ENCODE measurements at places on chromosomes 2 and 18.
A peak's percentile ranks its signal among the peaks of the same experiment; 100 is the strongest.

DNA sequence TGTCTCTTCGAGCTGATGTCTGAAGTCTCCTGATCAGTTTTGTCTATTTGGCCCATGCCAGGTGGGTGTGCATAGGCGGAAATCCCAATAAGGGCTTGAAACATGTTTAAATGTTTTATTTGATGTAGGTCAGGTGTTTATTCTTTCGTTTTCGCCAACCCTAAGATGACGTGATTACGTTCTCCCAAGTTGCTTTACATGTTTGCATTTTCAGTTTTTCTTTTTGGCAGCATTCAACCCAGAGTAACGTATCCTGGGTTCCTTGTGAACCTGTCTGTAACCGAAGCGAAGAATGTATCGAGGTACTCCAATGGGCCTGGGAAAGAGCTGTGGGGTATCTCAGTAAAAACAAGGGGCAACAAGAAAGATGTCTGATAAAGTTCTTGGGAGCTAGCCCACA lies 3.1 kb downstream of the ALPK2 start:
- no peak for DNase-seq

- no peak for DNase-seq
Measured at GRCh38 chr2:152594792-152595191, 122.5 kb downstream of the PRPF40A start.

DNA sequence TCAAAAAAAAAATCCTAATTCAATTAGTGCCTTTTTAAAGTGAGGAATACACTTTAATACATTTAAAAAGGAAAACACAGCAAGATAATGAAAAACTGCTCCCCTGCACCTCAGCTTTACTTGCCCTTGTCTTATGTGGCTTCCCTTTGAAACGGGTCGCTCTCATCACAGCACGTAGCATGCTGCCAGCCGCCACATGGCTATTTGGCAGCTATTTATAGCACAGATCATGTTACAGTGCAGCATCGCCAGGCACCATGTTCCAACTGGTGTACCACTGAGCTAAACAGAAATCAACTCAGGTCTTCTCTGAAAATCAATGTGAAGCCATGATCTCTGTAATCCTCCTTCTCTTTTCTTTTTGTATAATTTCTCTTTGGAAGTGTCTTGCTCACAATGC lies 65.1 kb downstream of the TMEM182 start:
- no peak for DNase-seq

DNA sequence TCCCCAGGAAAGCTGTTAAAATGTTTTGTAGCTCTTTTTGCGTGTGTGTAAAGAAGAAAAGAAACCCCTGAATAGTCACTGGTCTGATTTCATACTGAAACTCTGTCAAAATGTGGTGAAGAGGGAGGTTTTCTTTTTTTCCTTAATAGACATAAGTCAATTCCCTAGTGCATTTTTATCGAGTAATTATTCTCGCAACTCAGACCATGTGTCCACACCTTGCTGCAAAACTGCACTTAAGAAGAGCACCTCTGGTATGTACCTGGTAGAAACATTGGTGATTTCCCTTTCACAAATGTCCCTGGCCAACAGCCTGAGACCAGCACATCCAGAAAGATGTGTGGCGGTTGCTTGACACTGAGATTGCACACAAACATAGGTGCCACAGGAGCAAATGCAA lies 159.9 kb downstream of the ZNF521 start:
- no peak for DNase-seq

DNA sequence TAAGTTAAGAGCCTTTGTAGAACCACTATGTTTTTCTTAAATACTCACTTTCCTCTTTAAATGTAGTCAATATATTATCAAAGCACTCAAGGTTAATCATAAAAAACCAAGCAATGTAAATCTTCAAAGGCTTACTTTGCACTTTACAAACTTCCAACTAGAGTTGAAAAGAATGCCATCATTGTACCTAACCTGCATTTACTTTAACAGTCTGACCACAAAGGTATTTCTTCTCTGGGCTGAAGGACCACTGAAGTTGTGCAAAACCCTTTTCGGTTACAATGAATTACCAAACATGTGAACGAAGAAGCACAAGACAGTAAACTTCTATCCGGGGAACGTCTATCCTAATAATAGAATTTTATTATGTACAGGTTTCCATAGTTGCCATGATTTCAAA lies 3.0 kb downstream of the HNRNPLL start:
- no peak for DNase-seq

DNA sequence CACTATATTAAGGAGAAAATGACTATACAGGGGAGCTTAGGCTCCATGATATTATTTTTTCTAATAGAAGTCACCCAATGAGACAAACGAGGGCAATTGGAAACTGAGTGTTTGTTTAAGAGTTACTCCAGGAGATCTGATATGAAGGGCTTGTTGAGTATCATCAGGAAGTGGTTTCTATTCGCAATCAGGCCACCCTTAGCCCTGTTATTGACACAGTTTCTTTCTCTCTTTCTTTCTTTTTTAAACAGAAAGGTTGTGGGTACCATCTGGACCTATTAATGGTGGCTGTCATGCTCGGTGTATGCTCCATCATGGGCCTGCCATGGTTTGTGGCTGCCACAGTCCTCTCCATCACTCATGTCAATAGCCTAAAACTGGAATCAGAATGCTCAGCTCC lies 117.3 kb downstream of the DPP4 start:
- DNase-seq, result no peak

GRCh38 chr2:34004936-34005335 lies 405.8 kb upstream of the FAM98A start:
- no peak for DNase-seq

DNA sequence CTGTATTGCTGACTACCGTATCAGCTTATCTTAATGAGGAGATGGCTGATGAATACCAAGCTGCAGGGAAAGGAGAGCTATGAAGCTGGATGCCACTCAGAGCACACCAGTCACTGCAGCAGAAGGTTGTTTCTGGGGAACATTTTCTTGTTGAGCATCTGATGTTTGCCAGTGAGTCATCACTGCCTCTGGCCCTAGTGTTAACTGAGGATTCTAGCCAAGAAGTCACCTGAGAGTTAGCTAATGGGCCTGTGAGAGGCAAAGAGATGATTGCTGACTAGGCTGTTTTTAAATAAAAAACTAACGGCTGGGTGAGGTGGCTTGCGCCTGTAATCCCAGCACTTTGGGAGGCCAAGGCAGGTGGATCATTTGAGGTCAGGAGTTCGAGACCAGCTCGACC lies 37.9 kb downstream of the CCDC150 start:
- DNase-seq, result no peak

- no peak for DNase-seq
Measured at GRCh38 chr2:161204846-161205245, 44.6 kb downstream of the TANK start.

DNA sequence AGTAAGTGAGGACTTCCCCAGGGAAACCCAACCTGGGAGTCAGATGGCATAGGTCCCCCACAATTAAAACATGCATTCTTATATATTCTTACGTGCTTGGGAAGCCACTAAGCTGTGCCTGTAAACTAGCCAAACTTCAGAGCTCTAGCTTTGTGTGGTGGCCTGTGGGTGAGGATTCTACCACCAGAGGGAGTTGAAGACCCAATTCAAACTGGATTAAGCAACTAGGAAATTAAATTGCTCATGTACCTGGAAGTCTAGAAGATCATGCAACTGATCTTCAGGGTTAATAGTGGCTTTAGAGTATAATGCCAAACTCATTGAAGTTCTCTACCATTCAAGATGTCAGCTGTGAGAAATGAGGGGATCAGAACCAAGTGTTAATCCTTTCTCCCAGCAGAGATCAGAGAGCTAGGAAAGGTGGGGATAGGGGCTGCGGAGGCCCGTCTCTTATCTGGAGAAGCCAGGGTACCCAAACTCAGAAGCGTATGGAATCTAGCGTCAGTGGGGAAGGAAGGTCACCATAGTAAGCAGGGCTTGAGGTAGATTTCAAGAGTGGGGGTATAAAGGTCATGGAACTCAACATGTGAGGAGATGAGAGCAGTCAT lies 53.2 kb upstream of the CCDC85A start:
- no peak for DNase-seq

GRCh38 chr18:23716516-23716915 lies 27.3 kb downstream of the LAMA3 start:
- DNase-seq, result no peak

DNA sequence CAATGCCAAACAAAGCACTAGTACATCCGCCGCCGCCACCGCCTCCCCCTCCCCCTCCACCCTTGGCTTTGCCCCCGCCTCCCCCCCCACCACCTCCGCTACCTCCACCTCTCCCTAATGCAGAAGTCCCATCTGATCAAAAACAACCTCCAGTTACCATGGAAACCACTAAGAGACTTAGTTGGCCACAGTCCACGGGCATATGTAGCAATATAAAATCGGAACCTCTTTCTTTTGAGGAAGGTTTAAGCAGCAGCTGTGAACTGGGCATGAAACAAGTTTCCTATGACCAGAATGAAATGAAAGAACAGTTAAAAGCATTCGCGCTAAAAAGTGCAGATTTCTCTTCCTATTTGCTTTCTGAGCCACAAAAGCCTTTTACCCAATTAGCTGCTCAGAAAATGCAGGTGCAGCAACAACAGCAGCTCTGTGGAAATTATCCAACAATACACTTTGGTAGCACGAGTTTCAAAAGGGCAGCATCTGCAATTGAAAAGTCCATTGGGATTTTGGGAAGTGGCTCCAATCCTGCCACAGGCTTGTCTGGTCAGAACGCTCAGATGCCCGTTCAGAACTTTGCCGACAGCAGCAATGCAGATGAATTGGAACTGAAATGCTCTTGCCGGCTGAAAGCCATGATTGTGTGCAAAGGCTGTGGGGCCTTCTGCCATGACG lies 168.0 kb downstream of the ASXL3 start:
- no peak for DNase-seq

GRCh38 chr2:200308546-200309295 lies 2.2 kb downstream of the SPATS2L start:
- DNase-seq, result no peak

DNA sequence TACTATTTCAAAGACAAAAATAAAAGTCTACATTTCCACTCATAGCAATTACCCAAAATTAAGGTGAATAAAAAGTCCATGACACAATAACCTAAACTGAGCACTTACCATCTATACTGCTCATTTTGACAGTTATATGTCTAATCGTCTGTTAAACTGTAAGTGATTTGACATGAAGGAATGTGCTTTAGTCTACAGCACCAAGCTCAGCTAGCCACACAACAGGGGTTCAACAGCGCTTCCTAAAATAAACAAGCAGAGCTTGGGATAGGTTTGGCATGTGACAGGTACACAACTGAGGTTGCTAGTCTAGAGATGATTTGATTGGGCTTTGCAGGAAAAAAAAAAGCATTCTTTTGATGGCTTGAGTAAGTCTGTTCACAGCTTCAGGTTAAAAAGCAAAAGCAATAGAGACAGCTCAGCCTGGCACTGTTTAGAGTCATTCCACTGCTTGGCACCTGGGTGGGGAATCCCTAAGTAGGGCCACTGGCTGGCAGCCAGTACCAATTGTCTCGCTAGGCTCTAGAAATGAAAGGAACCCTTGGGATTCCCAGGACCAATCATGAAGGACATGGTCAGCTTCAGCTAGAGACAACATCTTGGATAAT lies 78.6 kb downstream of the BARD1 start:
- no peak for DNase-seq

GRCh38 chr2:232190796-232191195 lies 187.8 kb upstream of the ALPP start:
- no peak for DNase-seq

- no peak for DNase-seq
Measured at GRCh38 chr2:66548422-66548821, 113.5 kb downstream of the MEIS1 start.

DNA sequence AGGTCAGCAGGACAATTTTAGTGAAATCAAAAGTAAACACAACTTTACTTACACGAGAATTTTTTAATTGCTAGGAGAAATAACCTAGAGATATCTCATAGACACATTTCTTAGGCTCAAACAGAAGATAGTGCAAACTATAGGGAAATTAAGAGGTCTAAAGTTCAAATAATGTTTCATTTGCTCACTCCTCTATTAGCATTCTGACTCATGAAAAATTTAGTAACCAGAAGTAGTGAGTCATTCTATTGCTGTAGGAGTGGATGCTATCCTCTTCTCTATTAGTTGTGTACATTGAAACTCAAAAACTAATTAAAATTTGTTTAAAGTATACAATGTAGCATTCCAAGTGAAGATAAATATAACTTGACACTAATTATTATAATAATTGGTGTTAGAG lies 908.3 kb upstream of the TMEFF2 start:
- DNase-seq, result no peak

DNA sequence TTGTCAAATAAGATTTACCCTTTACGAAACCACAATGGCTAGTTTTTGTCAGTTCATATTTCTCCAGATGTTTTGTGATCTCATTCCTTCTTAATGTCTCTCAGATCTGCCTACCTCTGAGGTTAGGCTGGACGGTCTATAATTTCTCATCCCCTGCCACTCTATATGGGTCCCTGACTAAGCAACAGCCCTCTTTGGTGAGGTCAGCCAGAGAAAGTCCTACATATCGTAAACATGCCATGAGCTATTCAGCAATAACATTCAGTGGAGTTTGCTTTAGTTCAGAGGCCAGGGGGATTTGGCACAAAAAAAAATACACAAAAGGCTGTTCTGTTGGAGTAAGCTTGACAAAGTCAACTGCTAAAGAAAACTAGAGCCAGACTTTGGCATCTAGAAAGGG lies 192.1 kb upstream of the NCKAP5 start:
- DNase-seq, result no peak

DNA sequence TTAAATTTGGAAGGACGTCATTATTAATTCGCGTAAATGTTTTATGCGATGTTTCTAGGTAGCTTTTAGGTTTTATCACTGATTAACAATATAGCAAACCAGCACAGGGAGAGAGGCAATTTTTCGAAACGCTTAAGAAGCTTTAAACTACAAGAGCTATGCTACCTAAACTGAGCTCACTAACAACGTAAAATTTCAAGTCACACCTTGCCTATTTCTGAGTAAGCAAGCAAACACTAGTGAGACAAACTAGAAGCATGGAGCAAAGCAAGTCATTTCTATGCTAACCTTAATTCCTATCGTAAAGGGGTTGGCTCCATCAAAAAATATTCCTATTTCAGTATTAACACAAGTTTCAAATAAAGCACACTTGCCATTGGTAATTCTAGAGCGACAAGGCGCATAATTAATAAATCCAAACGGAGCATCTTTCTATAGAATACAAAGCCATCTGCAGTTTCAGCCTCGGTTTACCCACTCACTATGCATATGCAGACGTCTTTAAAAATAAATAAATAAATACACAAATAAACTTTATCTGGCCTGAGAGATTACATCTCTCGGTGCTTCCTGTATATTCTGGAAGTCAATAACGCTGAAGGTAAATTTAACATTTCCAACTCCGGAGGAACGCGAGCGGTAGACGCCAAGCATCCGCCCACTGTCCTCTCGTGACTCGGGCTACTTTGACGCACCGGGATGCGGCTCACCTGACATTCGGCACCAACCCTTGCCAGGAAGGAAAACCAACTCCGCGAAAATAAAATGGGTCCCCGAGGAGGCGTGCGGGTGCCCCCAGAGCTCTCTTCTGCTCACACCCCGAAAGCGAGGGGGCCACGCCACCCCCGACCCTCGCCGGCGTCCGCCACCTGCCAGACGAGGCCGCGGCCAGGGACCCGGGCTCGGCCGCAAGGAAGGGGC lies 947 bp downstream of the ITSN2 start:
- peak; percentile 24 for DNase-seq

DNA sequence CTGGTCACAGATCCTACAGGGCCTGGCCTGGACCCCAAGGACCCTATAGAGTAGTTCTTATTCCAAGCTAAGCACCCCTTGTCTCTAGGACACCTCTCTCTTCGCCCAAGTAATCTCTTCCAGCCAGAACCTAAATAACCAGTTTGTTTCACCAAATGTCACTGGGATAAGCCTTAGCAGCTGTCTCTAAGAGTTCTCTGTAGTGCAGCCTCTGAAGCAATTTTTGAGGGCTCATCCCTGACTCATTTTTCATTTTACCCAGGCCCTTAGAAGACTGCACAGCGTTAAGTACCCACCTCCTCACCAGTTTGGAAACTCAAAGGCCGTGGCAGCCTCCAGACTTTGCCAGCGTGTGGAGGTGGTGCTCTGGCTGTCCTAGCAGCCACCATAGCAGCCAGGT lies 290.1 kb upstream of the SIX2 start:
- no peak for DNase-seq
